ENCODE measurements at places on chromosomes 3 and 15.

GRCh38 chr3:69235882-69236281, 113.5 kb upstream of the LMOD3 start:
- no peak for DNase-seq

DNA sequence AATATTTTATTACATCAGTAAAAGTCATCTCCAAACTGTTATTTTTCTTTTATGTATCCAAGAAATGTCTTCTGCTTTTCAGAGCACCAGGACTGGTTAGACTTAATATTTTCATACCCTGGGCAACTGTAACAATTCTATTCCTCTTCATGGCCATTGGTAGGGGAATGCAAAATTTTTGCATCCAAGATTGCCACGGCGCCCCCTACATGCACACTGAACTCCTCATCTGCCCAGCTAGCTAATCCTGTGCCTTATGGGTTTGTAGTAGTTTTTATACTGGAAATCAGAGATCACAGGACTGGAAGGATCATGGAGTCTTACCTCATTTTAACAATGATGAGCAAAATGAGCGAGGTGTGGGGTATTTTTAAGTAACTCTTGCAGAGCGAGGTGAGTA, 74.2 kb downstream of the CRTC3 start:
- no peak for DNase-seq

DNA sequence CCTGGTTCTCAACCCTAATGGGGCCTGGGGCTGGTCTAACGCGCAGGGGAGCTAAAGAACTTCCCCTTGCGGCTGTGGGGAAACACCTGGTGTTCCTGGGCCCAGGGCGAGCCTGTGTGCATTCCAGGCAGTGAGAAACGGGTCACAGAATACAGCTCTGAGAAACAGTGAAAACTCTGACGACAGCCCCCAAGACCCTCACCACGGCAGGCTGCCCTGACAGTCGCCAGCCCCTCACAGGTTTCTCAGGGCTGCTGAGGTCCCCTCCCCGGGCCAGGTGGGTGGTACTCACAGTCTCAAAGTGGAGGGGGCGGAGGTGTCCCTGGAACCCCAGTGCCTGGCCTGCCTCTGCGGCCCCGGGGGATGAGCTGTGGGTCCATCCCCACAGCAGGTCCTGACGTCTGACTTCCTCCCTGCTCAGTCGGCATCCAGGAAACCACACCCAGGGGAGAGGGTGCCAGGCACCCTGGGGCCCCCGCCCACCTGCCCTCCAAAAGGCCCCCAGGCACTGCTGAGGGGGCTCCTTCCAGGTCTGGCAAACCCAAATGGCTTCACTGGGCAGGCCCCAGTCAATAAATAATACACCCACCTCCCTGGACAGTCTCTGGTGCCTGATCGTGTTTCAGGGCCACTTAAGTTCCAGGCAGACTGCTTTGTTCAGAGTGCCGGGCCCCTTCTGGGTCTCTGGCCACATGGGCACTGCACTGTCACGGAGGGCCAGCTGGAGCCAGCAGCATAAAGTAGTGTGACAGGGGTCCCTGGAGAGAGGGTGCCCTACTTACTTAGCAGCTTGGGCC, 57.7 kb downstream of the IQSEC1 start:
- no peak for DNase-seq

- peak; percentile 64 for DNase-seq
Observed at GRCh38 chr15:72184165-72184811, 13.3 kb downstream of the GRAMD2A start.

GRCh38 chr3:37214076-37214475, 39.7 kb upstream of the LRRFIP2 start:
- no peak for DNase-seq

GRCh38 chr3:99969136-99969535, 145.2 kb downstream of the FILIP1L start:
- no peak for DNase-seq

GRCh38 chr15:63418811-63419210, 37.2 kb upstream of the CA12 start:
- no peak for DNase-seq

GRCh38 chr3:22885039-22885438, 318.1 kb upstream of the UBE2E2 start:
- no peak for DNase-seq

DNA sequence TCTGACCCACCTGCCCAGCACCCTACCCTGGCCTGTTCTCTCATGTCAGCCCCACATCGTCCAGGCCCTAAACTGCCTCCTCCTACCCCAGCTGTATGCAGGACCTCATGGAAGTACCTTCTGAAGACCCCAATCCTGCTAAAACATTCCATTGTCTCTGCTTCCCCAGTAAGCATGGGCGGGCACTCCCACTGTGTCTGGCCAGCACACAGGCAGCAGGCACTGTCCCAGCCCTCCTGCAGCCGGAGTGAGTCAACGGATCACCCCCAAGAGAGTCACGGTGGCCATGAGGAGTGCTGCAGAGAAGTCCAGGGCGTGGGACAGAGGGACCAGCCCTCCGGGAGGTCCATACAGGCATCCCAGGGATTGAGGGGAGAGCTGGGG, 36.4 kb upstream of the SLCO2A1 start:
- DNase-seq, result no peak

DNA sequence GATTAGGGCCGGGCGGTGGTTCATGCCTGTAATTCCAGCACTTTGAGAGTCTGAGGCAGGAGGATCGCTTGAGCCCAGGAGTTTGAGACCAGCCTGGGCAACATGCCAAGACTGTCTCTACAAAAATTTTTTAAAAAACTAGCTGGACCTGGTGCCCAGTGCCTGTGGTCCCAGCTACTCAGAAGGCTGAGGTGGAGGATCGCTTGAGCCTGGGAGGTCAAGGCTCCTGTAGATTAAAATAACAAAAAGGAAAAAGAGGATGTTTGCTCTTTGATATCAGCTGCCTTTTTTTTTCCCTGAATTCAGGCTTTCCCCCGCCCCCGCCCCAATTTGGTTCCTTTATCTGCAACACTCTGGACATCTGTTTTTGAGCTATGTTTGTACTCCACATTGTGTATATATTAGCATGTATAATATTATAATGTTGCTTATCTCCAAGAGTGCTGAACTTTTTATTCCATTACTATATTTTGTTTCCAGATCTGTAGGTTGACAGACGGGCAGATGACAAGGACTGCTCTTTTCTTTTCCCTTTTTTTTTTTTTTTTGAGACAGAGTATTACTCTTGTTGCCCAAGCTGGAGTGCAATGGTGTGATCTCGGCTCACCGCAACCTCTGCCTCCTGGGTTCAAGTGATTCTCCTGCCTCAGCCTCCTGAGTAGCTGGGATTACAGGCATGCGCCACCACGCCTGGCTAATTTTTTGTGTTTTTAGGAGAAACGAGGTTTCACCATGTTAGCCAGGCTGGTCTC, 4.6 kb downstream of the SNAP23 start:
- DNase-seq, result no peak

- no peak for DNase-seq
Observed at GRCh38 chr3:104591776-104592175, 774.9 kb upstream of the ALCAM start.

DNA sequence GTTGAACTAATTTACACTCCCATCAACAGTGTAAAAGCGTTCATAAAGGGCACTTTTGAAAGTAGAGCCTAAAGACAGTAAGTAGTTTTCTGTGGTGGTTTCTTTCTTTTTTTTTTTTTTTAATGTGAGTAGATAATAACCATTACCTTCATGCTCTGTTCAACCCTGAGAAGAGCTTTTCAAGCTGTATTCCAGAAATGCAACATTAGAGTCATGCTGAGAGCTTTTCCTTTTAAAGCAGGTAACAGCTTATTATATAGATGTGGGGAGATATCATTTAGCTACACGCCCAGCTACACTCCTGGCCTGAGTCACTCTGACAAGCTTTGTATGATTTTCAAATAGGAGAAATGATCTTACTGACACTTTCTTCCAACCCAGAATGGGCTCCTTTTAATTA, 96.2 kb upstream of the ARHGEF26 start:
- no peak for DNase-seq

DNA sequence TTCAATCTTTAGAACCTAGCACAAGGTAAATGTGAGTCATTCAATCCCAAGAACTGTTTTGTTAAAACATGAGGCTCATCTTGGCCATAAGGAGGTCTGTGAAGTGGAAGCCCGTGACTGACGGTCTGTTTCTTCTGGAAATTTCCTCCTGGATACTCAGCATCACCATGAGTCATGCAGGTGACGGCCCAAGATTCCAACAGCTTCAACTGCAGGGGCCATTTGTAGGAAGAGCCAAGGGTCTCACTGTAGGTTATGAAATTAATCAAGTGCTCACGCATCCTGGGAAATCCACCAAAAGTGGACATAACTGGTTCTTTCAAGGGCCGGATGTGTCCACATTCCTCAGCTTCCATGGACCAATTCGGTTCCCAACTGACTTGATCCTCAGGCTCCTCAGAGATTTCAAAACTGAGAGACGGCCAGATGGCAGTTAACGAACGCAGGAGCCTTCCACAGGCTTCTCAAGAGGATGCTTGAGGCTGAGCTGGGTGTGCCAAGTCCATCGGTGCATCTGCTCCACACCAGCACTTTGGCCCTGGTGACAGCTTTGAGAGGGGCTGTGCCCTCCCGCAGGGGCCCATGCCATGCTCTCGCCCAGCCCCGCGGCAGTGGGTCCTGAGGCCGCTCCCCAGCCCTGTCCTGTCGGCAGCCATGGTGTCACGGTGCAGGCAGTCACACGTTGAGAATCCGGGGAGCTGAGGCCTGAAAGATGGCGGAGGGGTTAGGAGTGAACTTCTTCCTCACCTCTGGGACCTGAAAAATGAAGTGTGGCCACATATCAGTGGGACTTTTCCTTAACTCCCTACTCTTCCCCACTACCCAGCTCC, 8.5 kb downstream of the MAP6D1 start:
- DNase-seq, result no peak

DNA sequence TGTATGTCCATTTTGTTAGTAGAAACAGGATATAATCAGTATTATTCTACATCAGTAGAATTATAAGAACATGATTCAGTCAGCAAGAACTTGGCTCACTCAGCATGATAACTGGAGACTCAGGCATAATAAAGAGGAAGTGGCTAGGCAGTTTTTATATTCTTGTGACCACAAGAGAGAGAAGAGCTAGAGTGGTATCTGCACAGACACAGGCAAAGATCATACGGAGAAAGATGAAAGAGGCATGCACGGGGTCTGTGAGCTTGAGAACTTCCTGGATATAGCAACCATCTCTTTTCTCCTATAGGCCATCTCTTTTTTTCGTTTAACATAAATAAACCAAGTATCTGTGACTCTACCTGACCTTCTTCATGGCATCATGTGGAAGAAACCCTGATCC, 46.8 kb downstream of the MYO5A start:
- DNase-seq, result no peak
